Muscle of leg (tissue), 16 donors: ENCODE measurements at places on chromosomes 2 and 18. TPM values are rescaled to one million over a fixed set of nuclear protein-coding genes. Genes with fewer than 3 reads are reported as not detected.

Gene CNDP1
- not detected for polyA plus RNA-seq

Gene GPR45
- polyA plus RNA-seq: 0.13 TPM

Gene GAD1
- 1.5 TPM for polyA plus RNA-seq

Gene FIGLA
- polyA plus RNA-seq: not detected
